ENCODE measurements at places on chromosomes 6 and 20.

GRCh38 chr6:56699066-56699654, 56.5 kb upstream of the DST start:
- no peak for DNase-seq

DNA sequence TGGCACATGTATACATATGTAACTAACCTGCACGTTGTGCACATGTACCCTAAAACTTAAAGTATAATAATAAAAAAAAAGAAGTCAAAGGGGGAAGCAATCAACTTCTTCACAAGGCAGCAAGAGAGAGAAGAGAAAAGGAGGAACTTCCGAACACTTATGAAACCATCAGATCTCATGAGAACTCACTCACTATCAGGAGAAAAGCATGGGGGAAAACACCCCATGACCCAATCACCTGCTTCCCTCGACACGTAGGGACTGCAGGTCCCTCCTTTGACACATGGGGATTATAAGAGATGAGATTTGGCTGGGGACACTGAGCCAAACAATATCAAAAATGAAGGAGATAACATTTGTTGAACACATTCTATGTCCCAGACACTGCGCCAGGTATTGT, 94.8 kb upstream of the PHACTR1 start:
- no peak for DNase-seq

GRCh38 chr20:59378966-59379365, 78.6 kb downstream of the EDN3 start:
- DNase-seq: no peak

- no peak for DNase-seq
These were observed 5.0 kb upstream of the ZBTB24 start for GRCh38 chr6:109488001-109488400.

DNA sequence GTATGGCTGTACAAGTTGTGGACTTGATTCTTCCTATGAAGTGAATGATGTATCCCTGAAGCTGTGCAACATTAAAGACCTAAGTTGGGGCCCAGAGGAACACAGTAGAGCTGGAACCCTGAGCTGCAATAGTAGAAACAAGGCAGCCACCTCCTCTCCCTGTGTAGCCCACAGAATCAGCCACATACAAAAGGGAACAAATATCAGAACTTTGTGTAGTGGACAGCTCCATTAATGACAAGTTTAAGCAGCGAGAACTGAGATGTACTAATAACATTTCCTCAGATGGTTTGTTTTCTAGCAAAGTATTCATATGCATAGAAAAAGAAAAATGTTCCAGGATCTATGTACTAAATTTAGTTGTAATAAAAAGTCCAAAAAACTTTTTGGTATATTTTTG, 19.2 kb downstream of the PHACTR1 start:
- no peak for DNase-seq

DNA sequence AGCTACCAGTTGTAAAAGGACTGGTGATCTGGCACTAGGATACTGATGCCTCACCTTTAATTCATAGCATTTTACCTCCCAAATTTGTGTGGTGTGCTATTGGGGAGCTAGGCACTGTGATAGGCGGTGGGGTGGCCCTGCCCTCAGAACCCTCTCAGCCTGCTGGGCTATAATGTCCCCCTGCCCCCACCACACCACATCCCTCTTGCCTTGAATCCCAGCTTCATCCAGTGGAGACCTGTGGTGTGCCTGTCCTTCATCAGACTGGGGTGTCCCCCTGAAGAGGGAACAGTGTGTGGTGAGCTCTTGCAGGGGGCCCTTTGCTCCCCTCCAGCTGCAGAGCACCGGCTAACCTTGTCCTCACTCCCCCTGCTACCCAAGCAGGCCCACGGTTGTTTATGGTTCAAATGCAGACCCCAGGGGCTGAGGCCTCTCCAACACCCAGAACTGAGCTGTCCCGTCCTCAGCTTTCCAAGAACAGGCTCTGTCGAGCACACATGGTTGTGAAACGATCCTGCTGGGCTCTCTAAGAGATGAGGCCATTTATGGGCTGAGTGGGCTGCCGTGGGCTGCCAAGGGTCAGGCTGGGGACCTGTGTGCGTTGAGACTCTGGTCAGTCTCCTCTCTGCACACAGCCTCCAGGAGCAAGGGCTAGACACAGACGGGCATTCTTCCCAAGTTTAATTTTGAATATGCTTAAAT, 26.9 kb upstream of the VEGFA start:
- DNase-seq: no peak

GRCh38 chr6:90025523-90026061, 131.3 kb downstream of the GJA10 start:
- no peak for DNase-seq

DNA sequence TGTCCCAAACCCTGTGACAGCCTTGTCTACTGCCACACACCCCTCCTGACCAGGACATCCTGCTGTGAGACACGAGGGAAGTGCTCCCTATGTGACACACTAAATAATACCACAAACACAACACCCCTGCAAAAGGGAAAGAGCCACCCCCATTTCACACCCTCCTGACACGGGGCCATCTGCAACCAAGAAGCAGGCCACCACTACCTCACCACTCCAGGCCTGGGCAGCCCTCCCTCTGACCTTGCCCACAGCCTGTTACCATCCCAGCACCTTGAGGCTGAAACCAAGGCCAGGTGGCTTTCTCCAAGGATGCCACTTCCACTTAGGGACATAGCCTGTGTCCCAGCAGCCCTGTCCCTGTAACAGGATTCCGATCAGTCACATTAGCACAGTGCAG, 68.2 kb downstream of the NINL start:
- DNase-seq: no peak
